ENCODE measurements at places on chromosomes 13 and 19.

GRCh38 chr19:6608940-6609339, 18.0 kb upstream of the CD70 start:
- no peak for DNase-seq

DNA sequence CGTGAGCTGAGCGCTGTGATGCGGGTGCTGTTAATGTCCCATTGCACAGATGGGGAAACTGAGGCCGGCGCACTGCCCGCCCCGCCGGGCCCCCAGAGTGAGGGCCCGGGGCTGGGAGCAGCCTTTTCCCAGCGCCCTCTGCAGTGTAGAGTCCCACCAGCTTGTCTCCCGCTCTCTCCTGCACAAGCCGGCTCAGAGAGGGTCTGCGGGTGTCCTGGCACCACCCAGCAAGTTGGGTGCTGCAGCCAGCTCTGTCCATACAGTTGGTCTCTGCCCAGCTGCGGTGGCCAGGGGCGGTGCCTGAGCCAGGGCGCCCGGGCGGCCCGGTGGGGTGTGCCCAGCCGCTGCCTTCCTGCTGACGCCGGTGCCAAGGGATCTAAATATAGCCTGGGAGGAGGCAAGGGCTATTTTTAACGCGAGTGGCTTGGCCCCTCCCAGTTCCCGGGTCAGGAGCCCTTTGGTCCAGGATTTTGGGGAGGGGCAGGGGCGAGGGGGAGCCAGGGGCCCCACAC, 19.3 kb downstream of the GADD45B start:
- DNase-seq = no peak

DNA sequence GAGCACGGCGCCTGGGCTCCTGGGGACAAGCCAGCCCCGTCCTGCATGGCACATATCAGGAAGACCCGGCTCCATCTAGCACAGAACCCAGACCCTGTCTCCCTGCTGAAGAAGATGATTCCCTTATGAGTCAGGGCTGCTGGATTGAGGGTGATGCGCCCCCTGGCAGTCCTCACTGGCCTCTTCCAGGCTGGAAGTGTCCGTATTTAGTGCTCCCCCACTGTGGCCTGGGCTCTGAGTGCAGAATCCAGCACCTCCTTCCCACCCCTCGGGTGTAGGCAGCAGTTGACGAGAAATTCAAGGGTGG, 14.9 kb downstream of the COMP start:
- DNase-seq = no peak

DNA sequence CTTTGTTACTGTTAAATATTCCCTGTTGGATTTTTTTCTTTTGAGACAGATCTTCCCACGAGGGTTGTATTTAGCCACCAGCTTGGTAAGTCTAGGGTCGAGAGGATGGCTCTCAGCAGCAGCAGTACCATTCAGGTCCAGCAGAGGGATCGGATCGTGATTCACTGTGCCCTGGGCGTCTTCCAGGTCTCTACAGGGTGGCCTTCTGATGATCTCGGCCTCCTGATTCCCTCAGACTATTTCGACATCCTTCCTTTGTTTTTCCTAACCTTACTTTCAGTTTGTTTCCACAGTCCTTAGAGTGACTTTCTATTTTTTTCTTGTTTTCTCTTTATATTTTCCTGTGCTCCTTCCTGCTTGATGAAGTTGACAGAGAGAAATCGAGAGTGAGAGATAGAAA, 1436.9 kb downstream of the UQCRFS1 start:
- DNase-seq = peak; percentile 8

GRCh38 chr19:42024622-42025111, 30.6 kb upstream of the ATP1A3 start:
- DNase-seq = no peak

- no peak for DNase-seq
Measured at GRCh38 chr13:110403721-110404120, 96.6 kb downstream of the COL4A2 start.

- DNase-seq = no peak
Measured at GRCh38 chr19:35120492-35120891, 4.9 kb downstream of the FXYD3 start.

DNA sequence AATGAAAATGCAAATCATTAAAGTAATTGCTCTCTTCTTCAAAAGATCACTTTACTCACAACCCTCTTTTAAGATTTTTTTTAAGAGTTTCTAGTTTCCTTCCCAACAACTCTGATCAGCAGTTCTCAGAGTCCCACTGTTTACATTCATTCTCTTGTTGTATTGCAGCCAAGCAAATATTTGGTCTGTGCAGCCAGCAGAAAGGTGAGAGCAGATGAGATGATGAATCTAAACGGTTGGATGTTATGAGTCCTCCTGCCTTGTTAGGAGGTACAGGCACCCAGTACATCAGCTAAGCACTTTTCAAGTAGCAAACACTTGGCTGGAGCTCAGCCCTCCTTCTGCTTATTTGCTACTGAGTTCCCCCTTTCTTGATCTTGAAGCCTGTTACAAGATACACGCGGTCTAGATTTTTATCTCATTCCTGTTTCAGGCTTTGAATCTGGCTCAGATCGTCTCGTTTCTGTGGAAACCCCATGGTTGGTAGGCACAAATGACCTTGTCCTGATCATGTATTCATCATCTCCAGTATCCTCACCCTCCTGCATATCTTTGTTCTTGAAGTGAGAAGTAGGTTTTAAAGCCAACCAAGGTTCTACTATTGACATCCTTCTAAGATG, 300.7 kb downstream of the DCT start:
- DNase-seq = no peak

- DNase-seq = no peak
Measured at GRCh38 chr13:84865783-84866221, 933.4 kb downstream of the SLITRK6 start.

DNA sequence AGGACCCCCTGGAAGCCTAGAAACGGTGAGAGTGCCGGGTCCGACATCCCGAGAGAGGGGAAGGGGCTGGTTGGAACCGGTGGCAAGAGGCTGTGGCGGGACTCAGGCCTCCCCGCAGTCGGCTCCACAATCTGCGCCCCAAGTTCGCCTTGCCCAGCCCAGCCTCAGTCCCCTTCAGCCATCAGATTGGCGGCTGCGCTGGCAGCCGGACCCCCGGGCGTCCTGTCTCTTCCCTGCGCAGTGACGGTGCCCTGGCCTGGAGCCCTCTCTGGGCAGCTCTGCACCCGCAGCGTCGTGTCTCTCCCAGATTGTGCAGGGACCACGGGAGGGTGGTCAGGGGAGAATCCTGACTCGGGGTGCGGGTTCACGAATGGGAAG, 315 bp downstream of the ZNF492 start:
- DNase-seq = peak; percentile 22

- no peak for DNase-seq
Measured at GRCh38 chr19:30276883-30277280, 95.3 kb upstream of the ZNF536 start.

GRCh38 chr13:46747031-46747820, 49.7 kb downstream of the ESD start:
- DNase-seq = no peak

DNA sequence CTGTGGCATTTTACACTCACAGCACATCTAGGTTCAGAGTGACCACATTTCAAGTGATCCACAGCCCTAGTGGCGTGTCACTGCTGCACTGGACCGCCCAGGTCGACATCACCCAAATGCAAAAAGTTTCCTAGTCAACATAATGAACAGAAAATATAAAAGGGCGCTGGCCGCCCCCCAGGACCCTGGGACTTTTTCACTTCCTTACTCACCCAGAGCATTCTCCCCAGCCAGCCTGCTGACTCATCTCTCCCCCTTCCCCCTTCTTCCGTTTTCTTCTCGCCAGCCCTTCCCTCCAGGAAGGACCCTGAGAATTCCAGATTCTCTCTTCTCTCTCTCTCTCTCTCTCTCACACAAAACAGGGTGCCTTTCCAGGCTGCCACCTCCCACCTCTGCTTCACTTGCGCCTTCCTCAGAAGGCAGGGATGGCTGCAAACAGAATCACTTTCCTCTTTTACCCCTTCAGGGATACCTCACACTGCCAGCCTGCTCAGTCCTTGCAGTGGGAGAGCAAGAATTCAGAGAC, 21.0 kb upstream of the GRWD1 start:
- no peak for DNase-seq

- DNase-seq = no peak
Measured at GRCh38 chr13:62418872-62419271, 1003.2 kb upstream of the PCDH20 start.

GRCh38 chr13:32025730-32026129, 5.8 kb upstream of the FRY start:
- DNase-seq = no peak

GRCh38 chr13:75135325-75135825, 346.6 kb downstream of the TBC1D4 start:
- no peak for DNase-seq

DNA sequence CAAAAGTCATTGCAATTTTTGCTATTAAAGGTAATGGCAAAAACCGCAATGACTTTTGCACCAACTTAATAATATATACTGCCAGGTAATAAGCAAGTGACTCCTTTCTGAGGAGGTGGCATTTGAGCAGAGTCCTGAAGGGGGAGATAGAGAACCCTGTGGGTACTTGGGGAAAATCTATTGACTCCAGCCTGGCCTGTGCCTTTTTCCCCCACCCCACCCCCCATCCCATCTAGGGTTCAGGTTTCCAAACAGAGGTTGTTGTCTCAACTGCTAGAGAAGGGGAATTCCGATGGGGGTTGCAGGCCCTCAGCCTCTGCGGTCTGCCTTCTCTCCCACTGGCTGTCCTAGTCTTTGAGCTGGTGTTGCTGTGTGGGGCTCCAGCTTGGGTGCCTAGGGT, 11.5 kb downstream of the S1PR2 start:
- peak; percentile 39 for DNase-seq

DNA sequence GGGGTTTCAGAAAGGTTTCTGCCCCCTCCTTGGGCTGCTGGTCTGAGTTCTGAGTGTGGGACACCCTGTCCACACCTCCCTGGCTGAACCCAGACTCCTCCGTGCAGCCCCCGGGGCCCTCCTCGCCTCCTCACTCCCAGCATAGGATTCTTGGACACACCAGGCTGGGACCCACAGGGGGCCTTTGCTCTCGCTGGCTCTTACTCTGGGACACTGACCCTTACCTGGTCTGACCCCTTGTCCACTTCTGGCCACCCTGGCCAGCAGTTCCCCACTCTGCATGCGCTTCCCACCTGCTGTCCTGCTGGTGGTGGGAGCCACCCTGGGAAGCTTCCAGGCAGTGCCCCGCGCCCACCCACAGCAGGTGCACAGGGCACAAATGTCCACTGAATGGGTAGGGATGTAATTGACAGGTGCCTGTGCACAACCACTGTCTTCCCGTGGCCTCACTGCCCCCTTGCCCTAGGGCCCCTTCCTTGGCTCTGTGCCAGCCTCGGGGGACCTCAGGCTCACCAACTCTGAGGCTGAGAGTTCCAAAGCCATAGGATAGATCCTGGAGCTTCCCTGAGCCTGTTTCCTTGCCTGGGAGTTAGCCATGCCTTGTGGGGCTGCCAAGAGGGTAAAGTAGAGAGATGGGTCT, 7.0 kb upstream of the SLC25A42 start:
- DNase-seq = no peak

DNA sequence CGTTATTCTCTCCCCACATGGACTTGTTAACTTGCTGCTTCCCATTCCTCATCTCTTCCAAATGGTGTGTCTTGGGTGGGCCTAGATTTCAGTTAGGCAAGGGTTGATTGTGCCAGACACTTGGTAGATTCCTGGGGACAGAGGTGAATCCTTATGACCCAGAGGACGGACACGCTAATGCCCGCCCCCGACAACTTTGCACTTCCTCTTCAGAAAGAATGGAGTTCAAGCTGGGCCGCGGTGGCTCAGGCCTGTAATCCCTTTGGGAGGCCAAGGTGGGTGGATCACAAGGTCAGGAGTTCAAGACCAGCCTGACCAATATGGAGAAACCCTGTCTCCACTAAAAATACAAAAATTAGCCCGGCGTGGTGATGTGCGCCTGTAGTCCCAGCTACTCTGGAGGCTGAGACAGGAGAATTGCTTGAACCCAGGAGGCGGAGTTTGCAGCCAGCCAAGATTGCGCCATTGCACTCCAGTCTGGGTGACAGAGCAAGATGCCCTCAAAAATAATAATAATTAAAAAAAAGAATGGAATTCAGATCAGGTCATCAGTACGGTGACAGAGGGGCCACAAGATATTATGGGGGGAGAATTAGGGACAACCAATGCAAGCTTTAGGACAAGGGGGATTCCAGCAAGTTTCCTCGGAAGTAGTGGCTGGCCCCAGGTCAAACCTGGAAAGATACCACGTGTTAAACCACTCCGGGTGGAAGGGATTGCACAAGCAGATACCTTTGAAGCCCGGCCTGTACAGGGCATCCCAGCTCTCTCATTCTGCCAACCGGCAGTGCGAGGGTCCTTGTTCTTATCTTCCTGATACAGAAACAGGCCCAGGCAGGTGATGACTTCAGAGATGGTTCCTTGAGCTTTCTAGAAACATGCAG, 2.7 kb downstream of the MYO9B start:
- DNase-seq = peak; percentile 12

GRCh38 chr19:43569657-43570056, 5.7 kb downstream of the XRCC1 start:
- DNase-seq = no peak

GRCh38 chr19:3818918-3819317, 32.7 kb upstream of the MATK start:
- no peak for DNase-seq

GRCh38 chr13:72221276-72221962, 354.4 kb upstream of the DACH1 start:
- DNase-seq = no peak

DNA sequence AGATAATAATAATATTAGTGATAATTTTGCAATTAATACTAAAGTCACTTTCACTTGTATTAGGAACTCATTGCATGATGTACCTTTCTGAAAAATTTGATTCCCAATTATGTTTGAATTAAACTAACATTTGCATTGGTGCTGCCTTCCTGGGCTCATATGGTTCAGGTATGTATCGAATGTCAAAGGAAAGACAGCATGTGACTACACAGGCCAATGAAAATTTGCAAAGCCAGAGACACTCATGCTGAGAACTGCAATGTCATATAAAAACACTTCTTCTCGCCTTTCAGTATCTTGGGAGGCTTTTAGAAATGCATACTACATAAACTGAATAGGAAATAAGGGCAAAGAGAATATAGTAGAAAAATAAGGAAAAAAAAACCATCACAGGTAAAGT, 44.3 kb downstream of the RAP2A start:
- DNase-seq = no peak

- no peak for DNase-seq
Measured at GRCh38 chr19:1999856-2000515, 15.5 kb downstream of the BTBD2 start.

- no peak for DNase-seq
Measured at GRCh38 chr13:54802226-54802625, 1773.6 kb downstream of the OLFM4 start.

- peak; percentile 56 for DNase-seq
Measured at GRCh38 chr19:35267353-35267817, 1.4 kb upstream of the USF2 start.

DNA sequence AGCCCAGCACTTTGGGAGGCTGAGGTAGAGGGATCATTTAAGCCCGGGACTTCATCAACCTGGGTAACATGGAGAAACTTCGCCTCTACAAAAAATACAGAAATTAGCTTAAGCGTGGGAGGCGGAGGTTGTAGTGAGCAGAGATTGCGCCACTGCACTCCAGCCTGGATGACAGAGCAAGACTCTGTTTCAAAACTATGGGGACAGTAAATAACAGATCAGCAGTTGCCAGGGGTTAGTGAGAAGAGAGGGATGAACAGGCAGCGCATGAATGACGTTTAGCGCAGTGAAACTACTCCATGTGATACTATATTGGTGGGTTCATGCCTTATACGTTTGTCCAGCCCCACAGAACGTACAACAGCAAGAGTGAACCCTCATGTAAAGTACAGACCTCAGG, 7.1 kb upstream of the ICAM3 start:
- DNase-seq = no peak

All from stimulated activated naive CD8-positive, alpha-beta T cell treated with anti-CD3 and anti-CD28 coated beads, Interleukin-15, Interleukin-2, amounts not matched to agents 100 U/mL and 50 U/mL, for 24 hours (primary cell).